ENCODE measurements at places on chromosomes 1 and 21.

- H3K36me3 ChIP-seq = peaks cover 28% of the 10 kb centered on the region
- DNase-seq = no peak
- no peaks in the 10 kb centered on the region for H3K4me1 ChIP-seq
- no peak overlapping the region for H3K4me3 ChIP-seq
- no peak overlapping the region for H3K27ac ChIP-seq
- no peaks in the 10 kb centered on the region for H3K27me3 ChIP-seq
Measured at GRCh38 chr1:107572674-107573211, 392.2 kb downstream of the VAV3 start.

- H3K36me3 ChIP-seq = no peaks in the 10 kb centered on the region
- H3K4me3 ChIP-seq = no peak overlapping the region
- H3K4me1 ChIP-seq = no peaks in the 10 kb centered on the region
- H3K27ac ChIP-seq = no peak overlapping the region
Measured at GRCh38 chr1:119815928-119816327, 4.7 kb upstream of the REG4 start.

- DNase-seq = no peak
- H3K4me1 ChIP-seq = peaks cover 32% of the 10 kb centered on the region
- no peak overlapping the region for H3K4me3 ChIP-seq
- no peak overlapping the region for H3K27ac ChIP-seq
- no peaks in the 10 kb centered on the region for H3K36me3 ChIP-seq
Measured at GRCh38 chr1:50841791-50842387, 118.2 kb downstream of the FAF1 start.

DNA sequence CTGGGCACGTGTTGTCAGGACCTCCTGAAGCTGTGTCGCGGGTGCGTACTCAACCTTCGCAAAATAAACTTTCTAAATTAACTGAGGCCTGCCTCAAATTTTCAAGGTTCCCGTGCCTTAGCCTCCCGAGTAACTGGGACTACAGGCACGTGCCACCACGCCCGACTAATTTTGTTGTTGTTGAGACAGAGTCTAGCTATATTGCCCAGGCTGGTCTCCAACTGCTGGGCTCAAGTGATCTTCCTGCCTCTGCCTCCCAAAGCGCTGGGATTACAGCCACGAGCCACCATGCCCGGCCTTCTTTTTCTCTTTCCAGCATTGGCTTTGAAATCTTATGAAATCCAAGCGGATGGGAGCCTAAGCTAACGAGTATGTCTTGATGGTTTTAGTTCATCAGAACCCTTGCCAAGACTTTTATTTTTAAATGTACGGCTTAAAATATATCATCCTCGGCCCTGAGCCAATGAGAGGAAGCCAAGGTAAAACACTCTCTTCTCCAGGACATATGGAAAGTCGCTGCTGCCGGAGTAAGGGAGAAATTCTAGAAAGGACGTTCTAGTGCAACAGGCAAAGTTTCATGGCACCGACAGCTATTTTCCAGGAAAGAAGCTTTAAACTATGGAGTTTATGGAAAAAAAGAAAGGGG is 12.7 kb upstream of the ERVH48-1 start:
- H3K4me3 ChIP-seq = no peak overlapping the region
- no peak for DNase-seq

- no peaks in the 10 kb centered on the region for H3K36me3 ChIP-seq
- peak overlapping the region; percentile 94 for H3K27ac ChIP-seq
Measured at GRCh38 chr1:12601700-12602658, 16.0 kb downstream of the DHRS3 start.

DNA sequence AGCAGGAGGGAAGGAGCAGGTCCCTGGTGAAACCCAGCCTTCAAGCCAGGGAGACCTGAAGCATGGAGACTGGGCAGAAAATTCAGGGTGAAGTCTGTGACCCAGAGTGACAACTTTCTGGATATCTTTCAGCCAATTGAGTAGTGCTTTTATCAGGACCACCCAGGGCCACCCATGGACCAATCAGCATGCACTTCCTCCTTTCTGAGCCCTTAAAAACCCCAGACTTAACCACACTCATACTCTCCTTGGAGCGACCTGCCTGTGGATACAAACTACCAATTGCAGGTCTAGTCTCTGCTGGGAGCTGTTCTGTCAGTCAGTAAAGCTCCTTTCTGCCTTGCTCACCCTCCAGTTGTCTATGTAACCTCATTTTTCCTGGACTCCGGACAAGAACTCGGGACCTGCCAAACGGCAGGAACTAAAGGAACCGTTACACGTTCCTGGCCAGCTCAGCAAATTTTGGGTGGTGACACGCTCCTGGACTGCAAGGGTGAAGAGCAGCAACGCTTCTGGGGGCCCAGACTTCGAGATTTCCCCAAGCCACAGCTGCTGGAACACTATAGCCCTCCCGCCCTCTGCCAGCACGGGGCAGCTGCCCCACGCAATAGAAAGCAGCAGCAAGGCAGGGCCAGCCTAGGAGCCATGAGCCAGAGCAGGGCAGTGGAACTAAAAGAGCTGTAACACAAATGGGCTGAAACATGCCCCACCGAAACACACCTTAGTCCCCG is 1183.4 kb downstream of the AMY1C start:
- no peaks in the 10 kb centered on the region for H3K27me3 ChIP-seq
- no peaks in the 10 kb centered on the region for H3K4me1 ChIP-seq
- H3K27ac ChIP-seq = no peak overlapping the region
- no peak overlapping the region for H3K4me3 ChIP-seq

- no peaks in the 10 kb centered on the region for H3K27me3 ChIP-seq
- DNase-seq = no peak
- H3K4me3 ChIP-seq = no peak overlapping the region
- H3K27ac ChIP-seq = no peak overlapping the region
Measured at GRCh38 chr1:68378296-68379084, 71.3 kb downstream of the RPE65 start.

DNA sequence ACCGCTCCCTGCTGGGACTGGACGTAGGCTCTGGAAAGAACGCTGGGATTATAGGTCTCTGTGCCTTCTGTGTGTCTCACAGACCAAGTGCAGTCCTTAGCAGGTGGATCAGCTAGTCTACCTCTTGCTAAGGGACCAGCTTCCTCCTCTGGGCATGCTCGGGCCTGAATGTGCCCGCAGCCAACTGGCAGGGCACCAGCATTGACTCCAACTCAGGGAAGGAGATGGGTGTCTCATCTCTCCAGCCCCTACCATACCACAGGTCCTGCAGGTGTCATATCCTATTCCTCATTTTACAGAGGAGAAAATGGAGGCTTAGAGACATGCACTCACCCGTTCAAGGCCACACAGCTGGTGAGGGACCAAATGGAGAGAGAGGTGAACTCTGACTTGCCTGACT is 340.2 kb downstream of the PTPRU start:
- no peaks in the 10 kb centered on the region for H3K27me3 ChIP-seq
- no peak for DNase-seq
- H3K27ac ChIP-seq = no peak overlapping the region
- H3K4me1 ChIP-seq = no peaks in the 10 kb centered on the region
- no peaks in the 10 kb centered on the region for H3K36me3 ChIP-seq

DNA sequence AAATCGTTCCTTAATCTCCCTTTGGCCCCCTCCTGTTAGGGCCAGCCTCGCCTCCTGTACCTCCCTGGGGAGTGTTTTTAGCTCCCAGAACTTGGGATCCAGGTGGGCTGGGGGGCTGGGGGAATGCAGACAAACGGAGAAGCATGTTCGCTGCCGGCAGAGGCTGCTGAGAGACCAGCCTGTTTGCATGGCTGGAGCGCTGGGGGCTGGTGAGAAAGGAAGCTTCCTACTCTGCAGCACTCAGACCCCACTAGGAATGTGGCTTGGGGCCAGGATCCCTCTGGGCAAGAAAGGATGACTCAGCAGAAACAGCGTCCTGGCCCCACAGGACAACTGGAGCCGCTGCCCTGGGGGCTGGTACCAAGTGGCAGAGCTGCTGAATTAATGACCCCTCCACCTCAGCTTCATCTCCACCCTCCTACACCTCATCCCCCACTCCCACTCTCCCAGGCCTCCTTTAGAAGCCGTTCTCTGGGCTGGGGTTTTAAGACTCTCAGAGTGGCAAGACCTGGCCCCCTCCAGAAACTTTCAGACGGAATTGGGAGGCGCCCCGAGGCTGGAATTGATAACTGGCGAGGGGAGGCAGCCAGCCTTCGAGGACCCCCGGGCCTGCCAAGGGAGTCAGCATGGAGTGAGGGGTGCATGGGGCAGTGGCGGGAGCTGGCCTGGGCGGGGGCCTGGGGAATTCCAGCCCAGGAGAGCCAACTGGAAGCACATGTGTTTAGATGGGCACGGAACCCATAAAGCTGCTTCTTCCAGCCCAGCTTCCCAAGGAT is 28.5 kb upstream of the EPS8L3 start:
- peaks cover 11% of the 10 kb centered on the region for H3K27me3 ChIP-seq
- no peak for DNase-seq
- no peak overlapping the region for H3K4me3 ChIP-seq
- H3K4me1 ChIP-seq = peaks cover 72% of the 10 kb centered on the region
- H3K27ac ChIP-seq = peak overlapping the region; percentile 92

- peaks cover 4% of the 10 kb centered on the region for H3K27me3 ChIP-seq
- H3K36me3 ChIP-seq = no peaks in the 10 kb centered on the region
- no peak overlapping the region for H3K4me3 ChIP-seq
Measured at GRCh38 chr1:198986442-198986841, 347.6 kb downstream of the PTPRC start.

- no peak overlapping the region for H3K4me3 ChIP-seq
- H3K36me3 ChIP-seq = no peaks in the 10 kb centered on the region
- no peaks in the 10 kb centered on the region for H3K4me1 ChIP-seq
- no peak overlapping the region for H3K27ac ChIP-seq
Measured at GRCh38 chr1:220338759-220339158, 66.5 kb upstream of the RAB3GAP2 start.

- peaks cover 25% of the 10 kb centered on the region for H3K27me3 ChIP-seq
- H3K4me1 ChIP-seq = peaks cover 50% of the 10 kb centered on the region
- peak overlapping the region; percentile 93 for H3K4me3 ChIP-seq
- DNase-seq = peak; percentile 86
Measured at GRCh38 chr1:185317886-185318310, 855 bp upstream of the IVNS1ABP start.

DNA sequence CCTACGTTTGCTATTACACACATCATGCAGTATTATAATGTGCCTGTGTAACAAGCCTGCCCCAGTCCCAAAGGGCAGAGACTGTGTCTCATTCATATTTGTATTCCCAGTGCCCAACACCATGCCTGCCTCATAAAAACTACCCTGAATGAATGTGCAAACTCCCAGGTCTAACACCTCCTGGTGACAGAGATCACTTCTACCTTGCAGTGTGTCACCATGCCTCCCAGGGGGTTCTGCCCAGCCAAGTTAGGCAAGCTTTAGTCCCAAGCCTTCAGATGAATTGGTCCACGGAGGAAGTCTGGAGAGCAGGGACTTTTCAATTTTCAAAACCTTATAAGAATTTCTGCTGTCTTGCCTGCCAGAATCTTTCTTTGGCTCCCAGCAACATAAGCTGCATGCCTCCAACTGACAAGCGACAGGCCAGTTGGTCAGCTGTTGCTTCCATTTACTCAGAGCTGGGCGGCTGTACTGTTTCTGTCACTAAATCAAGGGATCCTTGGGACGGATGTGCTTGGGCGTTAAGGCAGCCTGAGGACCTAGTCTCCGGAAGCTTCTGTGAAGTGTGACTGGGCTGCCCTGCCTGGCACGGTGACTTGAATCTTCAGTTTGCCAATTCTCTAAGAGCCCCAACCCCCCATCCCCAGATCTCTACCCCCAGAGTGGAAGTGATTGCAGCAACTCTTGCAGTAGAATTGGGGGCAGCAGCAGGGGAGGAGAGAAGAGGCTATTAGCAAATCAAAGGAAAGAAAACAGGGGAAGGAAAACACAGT is 1.2 kb downstream of the RXRG start:
- no peaks in the 10 kb centered on the region for H3K4me1 ChIP-seq
- peaks cover 17% of the 10 kb centered on the region for H3K27me3 ChIP-seq
- no peak overlapping the region for H3K4me3 ChIP-seq
- H3K36me3 ChIP-seq = no peaks in the 10 kb centered on the region
- no peak for DNase-seq

DNA sequence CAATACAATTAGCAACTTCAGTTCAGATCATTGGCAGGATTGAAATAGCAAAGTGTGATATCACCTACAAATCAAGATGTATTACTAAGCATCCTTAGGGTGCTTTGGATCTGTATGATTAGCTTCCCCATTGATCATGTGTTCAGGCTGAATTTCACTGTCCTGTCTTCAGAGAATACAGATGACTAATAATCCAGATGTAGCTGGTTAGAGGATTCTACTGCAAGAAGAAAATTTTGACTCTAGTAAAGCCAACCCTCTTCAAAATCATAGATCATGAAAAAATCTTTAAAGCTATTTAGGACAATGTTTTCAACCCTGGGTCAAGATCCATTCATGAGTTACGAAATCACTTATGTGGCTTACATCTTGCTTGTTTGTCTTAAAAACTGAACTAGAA is 184.4 kb downstream of the PTGER3 start:
- no peak overlapping the region for H3K4me3 ChIP-seq
- H3K27ac ChIP-seq = no peak overlapping the region
- H3K4me1 ChIP-seq = peaks cover 33% of the 10 kb centered on the region
- no peak for DNase-seq

Data from immature natural killer cell (primary cell).